ENCODE measurements at places on chromosomes 2 and 18.

- no peak for DNase-seq
These were observed 22.0 kb downstream of the FAM178B start for GRCh38 chr2:96964221-96964905.

GRCh38 chr2:183124222-183124956 lies at the start of gene NUP35:
TSS of gene NUP35 (plus strand) at chr2:183124443. CDS start at chr2:183124458, 15 bp downstream.
- peak; percentile 71 for DNase-seq

GRCh38 chr18:78305789-78306188 lies 673.8 kb upstream of the SALL3 start:
- no peak for DNase-seq

DNA sequence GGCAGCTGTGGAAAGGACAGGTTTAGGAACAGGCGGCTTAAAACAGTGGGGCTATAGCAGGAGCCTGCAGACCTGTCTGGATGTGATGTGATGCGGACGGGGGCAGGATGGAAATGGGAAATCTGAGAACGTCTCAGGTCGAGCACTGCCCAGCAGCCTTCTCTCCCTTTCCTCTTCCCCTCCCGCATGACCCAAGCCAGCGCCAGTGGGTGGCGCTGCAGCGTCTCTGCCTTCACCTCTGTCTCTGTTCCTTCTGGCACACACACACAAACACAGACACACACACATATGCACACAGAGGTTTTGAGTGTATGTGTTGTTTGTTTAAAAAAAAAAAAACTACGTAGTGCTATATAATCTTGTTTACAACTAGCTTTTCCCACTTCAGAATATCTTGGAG lies 82.0 kb upstream of the SLC66A3 start:
- DNase-seq = no peak

- DNase-seq = no peak
These were observed 70.3 kb upstream of the RAB12 start for GRCh38 chr18:8538935-8539334.

DNA sequence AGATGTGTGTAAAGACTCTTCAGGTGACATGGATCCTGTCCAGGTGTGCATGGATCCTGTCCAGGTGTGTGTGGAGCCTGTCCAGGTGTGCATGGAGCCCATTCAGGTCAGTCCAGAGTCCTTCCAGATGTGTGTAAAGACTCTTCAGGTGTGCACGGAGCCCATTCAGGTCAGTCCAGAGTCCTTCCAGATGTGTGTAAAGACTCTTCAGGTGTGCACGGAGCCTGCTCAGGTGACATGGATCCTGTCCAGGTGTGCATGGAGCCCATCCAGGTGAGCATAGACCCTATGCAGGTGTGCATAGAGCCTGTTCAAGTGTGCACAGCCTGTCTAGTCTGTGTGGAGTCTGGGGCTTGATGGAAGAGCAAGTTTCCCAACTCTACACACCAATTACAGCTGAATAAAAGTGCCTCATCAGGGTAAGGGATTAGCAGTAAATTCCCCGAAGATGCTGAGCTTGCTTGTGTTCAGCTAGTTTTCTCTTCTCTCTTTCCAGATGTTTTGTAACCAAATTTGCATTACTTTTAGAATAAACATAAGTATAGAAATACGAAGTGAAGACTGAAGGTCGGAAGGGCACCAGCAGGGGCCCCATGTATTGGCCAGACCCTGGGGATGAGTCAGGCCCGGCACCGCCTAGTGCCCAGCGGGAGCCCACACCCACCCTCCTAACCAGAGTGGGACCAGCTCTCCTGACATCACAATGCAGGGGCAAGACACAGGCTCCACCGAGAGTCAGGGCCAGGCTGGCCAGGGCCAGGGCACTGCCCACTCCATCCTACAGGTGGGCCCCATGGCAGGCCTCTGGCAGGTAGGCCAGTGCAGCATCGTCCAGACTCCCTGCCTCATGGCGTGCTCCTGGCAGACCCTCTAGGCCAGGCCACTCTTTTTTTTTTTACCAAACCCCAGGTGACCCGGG lies 38.6 kb upstream of the GPC1 start:
- no peak for DNase-seq

- DNase-seq = no peak
These were observed 98.0 kb downstream of the ANKRD44 start for GRCh38 chr2:197212344-197213262.
